ENCODE measurements at places on chromosomes 12 and 14.

DNA sequence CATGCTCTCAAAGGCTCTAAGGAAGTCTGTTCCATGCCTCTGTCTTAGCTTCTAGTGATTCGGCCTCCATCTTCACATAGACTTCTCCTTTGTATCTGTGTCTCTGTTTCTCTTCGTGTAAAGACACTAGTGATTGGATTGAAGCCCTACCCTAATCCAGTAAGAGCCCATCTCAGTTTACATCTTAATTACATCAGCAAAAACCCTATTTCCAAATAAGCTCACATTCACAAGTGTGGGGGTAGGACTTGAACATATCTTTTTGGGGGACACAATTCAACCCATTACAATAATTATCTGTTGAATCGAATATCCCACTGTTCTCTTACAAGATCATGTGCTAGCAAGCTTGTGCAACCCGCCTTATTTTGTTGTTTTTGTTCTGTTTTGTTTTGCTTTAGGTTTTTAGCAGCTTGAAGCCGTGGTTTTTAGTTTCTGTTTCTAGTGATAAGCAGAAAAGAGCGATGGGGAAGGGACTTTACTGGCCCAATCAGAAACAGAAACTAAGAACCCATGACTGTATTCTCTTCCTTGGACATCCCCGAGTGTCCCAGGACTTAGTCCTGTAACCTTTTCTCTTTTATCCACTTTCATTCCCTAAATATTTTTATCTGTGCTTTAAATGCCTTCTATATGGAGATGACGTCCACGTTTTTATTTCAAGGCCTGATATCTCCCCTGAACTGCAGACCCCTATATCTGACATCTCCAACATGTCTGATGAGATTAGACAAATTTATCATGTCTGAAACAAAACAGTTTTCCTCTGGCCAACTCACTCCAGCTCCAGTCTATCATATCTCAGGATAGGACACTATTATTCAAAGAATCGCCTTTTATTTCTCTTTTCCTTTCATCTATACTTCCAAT lies 353.0 kb downstream of the CCDC91 start:
- DNase-seq: no peak

GRCh38 chr12:21543151-21543550 lies 17.1 kb downstream of the SPX start:
- DNase-seq: no peak

DNA sequence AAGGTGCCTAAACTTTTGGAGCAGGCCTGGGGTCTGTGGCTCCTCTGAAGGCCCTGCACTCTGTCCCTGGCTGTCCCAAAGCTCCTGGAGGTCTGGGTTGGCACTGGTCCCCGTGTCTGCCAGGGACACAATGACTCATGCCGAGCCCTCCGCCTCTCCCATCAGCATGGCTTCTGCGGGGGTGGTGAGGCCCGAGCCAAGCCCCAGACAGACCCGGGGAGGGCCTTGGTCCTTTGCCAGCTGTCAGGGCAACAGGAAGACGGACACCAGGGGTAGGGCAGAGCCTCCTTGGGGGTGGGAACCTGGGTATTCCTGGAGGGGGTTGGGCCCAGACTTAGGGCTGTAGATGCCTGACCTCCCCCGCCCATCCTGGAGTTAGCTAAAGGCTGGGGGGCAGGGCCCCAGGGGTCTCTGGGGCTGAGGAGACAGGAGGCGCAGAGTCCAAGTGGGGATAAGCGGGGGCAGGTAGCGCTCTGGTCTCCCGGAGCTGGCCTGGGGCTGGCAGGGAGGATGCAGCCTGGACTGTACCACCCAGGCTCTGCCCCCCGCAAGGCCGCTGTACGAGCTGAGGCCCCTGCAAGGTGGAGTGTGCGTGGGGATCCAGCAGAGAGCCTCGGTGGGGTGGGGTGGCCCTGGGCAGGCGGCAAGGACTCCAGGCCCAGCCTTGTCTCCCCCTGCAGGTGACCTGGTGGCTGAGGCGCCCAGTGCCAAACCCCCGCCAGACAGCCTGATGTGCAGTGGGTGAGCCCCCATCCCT lies 16.4 kb upstream of the PUS1 start:
- no peak for DNase-seq

DNA sequence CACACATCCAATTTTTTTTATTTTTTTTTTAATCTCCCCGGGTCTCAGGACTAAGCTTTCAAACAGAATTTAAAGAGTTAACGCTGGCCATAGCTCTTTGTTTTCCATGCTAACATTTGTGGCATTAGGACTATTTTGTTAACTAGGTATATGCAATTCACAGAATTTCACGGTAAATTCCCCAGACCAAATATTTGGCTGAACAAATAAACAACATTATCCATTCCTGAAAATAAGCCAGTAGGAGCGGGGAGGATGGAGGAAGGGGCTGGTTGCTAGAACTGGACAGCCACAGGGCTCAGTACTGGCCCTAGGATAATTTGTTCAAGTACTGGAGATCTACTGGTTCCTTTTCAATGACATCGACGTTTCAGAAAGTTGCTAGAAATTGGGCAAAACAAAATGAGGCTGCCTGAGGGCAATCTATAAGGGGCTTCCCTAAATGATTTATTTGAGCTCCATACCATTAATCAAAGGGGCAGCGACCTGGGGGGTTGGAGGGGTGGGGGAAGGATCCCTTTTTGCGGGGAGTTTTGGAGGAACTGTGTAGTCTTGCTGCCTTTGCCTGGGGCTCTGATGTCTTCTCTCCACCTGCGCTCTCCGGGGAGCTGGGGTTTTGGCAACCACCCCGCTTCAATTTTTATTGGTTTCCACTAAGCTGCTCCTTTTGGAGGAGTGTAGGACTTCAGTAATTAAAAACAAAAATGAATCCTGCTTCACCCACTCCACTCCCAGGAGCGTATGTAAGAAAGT lies 9.0 kb downstream of the BMP4 start:
- DNase-seq: no peak

- DNase-seq: no peak
Measured at GRCh38 chr14:104352493-104353220, 214.3 kb downstream of the KIF26A start.

DNA sequence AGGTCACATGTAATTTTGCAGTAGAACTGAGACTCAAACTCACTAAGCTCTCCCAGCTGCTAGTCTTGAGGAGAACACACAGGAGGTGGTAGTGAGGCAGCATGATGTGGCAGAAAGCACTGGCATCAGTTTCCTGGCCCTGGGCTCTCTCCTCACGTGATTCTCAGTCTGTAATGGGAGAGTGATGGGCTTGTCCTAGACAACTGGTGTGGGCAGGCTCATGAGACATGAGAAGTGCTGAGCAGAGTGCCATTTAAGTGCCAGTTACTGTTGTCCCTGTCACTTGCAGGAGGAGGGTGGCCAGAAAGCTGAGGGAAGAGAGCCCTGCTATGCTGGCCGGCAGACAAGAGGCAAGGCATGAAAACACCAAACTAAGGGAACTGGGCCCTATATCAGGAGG lies 48.5 kb upstream of the OVCH1 start:
- no peak for DNase-seq

DNA sequence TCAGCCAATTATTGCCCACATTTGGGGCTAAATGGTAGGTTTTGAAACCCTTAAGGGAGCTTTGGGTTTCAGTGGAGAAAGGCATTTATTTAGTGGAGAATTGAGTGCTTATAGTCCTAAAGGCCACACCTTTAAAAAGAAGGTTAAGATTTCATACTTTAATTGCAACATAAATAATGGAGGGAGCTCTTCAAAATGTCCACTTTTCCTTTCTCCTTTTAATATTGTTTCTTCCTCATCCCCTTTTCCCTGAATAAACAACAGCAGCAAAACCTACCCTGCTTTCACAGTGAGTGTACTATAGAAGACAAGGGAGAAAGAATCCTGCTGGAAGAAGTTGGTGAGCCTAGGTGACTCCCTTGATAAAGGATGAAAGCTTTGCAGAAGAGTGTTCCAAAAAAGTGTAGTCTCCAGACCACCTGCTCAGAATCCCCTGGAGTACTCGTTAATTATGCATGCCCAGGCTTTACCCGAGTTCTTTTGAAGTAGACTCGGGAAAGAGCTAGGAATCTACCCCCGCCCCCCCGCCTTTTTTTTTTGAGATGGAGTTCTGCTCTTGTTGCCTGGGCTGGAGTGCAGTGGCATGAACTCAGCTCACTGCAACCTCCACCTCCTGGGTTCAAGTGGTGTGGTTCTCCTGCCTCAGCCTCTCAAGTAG lies 11.5 kb upstream of the EID3 start:
- DNase-seq: no peak

DNA sequence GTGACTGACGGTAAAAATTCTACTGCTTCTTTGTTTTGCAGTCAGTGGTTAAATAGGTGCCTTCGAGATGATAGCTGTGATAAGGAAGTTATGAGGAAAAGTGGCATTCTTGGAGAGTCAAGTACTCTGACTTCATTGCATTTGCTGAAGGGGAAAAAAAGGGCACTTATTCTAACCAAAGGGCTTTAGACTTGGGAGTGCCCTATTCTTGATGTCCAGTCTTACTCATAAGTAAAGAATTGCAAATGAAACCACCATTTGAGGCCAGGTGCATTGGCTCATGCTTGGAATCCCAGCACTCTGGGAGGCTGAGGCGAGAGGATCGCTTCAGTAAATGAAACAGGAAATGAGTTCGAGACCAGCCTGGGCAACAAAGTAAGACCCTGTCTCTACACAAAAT lies 40.3 kb downstream of the BRAP start:
- DNase-seq: no peak

Data from stimulated activated CD8-positive, alpha-beta memory T cell treated with anti-CD3 and anti-CD28 coated beads, Interleukin-2, amount 100 ng/mL, for 48 hours (primary cell).